ENCODE measurements at places on chromosomes 7 and 10. TPM values are rescaled to one million over a fixed set of nuclear protein-coding genes. Genes with fewer than 3 reads are reported as not detected.

The NMT2 gene
- total RNA-seq, result 21.3 TPM

The VSTM2A gene
- total RNA-seq, result not detected

The DHTKD1 gene
- total RNA-seq, result 25.9 TPM

The PNLIPRP3 gene
- not detected for total RNA-seq

The CCL24 gene
- not detected for total RNA-seq

The MRM2 gene
- 35.1 TPM for total RNA-seq

The CAPZA2 gene
- 90.9 TPM for total RNA-seq

The BBS9 gene
- 10.2 TPM for total RNA-seq

The SCART1 gene
- total RNA-seq, result 4.8 TPM

The HOXA6 gene
- not detected for total RNA-seq

The SDK1 gene
- 0.05 TPM for total RNA-seq

The EGFR gene
- not detected for total RNA-seq

The RGR gene
- not detected for total RNA-seq

The LLCFC1 gene
- total RNA-seq, result not detected

- no peak for DNase-seq
Observed at GRCh38 chr7:135480966-135481597, 28.8 kb downstream of the CNOT4 start.

DNA sequence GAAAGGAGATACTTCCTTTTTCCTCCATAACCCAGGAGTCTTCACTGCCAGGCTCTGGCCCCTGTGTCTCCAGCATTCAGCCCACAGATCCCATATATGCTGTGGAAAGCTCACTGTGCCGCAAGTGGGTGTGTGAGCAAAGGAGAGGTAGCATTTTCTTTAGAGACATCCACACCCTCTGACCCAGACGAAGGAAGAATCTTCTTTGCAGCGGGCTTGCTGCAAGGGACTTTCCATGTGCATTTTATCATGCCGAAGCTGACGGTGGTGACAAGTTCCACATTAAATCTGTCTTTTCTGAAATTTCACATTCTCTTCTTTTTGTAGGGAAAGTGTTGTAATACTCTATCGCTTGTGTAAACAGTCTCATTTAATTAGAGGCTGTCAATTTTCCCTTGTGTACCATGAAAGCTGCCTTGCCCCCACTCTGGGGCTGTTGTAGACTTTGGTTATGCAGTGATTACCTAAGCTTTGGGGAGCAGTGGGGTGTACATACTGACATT, 409.5 kb downstream of the SUGCT start:
- DNase-seq, result no peak

DNA sequence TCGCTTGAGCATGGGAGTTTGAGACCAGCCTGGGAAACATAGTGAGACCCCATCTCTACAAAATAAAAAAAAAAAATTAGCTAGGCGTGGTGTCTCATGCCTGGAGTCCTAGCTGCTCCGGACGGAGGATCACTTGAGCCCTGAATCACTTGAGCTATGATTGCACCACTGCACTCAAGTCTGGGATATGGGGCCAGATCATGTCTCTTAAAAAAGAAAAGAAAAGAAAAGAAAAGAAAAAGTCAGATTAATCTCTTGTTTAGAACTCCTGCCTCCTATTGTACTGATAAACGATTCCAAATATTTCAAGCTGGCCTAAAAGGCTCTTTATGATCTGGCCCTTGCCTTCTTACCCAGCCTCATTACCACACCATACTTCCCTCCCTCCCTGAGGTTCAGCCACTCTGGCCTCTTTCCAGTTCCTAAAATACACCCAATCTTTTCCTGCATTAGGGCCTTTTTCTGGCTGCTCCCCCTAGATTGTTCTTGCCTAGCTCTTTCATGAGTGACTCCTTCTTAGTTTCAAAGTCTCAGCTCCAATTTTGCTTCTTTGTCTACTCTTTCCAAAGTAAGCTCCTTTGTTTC, 41.7 kb downstream of the VCL start:
- DNase-seq, result no peak

- no peak for DNase-seq
Observed at GRCh38 chr7:106827626-106828025, 37.5 kb upstream of the PIK3CG start.

- no peak for DNase-seq
Observed at GRCh38 chr7:113331155-113331898, 213.0 kb upstream of the SMIM30 start.

DNA sequence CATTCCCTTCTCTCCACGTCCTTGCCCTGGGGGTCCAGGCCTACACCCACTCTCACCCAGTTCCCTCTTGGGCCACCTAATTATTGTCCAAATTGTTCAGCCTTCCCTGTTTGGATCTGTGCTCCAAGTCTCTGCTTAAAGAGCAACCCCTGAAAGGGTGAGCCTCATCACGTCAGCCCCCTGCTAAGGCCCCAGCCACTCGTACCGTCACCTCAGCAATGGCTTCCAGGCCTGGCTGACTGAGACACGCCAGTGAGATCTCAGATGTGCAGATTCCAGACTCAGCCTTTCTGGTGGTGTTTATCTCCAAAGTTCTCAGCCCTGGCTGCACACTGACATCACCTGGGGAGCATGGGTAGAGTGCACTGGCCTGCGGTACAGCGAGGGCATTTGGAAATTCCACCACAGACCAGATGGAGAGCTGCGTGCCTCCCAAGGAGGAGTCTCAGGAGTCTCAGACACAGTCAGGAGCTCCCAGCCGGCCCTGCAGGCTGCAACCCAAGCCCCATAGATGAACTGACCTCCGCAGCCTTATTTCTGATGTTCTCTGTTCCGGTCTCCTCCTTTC, 87.5 kb downstream of the PRKAG2 start:
- no peak for DNase-seq

DNA sequence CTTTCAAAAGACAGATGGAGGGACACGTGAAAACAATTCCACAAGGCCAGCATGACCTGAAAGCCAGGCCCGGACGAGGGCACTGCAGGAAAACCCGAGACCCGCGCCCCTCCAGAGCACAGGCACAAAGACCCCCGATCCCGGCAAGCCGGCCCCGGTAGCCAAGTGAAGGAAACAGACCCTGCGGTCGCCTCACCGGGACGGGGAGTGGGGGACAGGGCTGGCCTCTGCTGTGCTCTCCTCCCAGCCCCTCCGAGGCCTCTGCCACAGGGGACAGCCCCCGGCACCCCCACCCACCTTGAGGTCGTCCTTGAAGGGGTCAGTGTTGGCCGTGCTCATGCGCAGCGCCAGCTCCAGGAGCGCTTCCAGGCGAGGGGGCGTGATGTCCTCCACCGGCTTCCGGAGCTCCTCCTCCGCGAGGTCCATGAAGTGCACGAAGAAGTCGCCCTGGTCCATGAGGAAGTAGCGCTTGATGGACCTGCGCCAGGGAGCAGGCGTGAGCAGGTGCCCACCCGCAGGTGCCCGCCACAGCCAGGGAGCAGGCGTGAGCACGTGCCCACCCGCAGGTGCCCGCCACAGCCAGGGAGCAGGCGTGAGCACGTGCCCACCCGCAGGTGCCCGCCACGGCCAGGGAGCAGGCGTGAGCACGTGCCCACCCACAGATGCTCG, 11.3 kb upstream of the ADAM8 start:
- DNase-seq, result no peak

- no peak for DNase-seq
Observed at GRCh38 chr7:47285860-47286491, 295.9 kb downstream of the TNS3 start.

- no peak for DNase-seq
Observed at GRCh38 chr10:120825878-120826769, 25.0 kb upstream of the WDR11 start.

DNA sequence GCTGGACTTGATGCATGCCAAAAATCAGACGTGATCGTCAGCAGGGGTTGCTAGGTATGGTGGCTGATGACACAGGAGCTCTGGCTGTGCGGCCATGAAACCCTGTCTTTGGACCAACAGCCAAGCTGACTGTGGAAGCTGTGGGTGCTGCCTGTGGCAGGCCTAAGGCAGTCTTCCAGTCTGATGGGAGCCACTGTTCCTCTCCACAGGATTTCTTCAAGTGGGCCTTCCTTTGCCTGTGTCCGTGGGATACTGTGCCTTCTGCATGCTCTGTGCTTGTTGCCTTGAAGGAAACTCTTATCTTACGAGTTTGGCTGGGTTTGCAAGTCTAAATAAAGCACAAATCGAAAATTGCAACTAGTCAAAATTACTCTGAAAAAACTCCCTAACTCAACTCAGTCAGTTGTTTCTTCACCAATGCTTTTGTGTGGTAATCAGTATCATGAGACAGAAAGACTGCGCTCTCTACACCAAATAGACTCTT, 101.9 kb upstream of the PDLIM1 start:
- no peak for DNase-seq

GRCh38 chr7:5502721-5503243, 79.1 kb upstream of the TNRC18 start:
- no peak for DNase-seq

GRCh38 chr7:64946772-64947171, 43.7 kb downstream of the ZNF273 start:
- no peak for DNase-seq

DNA sequence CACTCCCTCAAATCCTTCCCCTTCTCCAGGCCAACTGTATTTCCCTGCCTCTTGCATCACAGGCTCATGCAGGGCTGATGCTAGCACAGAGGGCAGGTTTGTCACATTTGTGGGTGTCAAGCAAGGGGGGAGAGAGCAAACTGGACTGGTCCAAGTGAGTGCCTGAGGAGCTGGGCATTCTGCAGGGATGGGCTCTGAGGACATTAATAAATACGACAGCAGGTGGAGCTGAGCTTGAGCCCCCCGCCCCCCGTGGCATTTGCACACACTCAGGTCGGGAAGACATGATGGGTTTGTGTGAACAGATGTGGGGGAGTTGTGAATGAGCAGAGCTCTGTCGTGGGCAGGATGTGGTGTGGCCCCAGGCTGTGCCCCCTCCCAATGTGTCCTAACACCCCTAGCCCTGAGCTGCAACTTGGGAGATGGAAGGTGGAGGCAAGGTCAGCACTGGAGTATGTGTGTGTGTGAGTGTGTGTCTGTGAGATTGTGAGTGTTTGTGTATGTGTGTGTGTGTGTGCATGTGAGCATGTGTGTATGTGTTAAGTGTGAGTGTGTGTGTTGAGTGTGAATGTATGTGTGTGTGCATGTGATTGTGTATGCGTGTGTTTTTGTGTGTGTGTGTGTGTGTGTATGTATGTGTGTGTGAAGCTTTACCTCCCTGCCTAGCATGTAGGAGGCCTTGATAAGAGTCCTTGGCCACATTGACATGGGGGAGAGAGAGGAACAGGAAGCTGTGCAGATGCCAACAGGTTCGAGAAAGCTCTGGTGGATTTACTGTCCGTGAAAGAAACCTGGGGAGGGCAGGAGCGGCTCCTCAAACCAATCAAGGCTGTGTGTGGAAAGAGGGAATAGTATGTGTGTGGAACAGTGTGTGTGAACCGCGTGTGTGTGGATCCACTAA, 9.1 kb downstream of the RASSF4 start:
- DNase-seq, result peak; percentile 77

DNA sequence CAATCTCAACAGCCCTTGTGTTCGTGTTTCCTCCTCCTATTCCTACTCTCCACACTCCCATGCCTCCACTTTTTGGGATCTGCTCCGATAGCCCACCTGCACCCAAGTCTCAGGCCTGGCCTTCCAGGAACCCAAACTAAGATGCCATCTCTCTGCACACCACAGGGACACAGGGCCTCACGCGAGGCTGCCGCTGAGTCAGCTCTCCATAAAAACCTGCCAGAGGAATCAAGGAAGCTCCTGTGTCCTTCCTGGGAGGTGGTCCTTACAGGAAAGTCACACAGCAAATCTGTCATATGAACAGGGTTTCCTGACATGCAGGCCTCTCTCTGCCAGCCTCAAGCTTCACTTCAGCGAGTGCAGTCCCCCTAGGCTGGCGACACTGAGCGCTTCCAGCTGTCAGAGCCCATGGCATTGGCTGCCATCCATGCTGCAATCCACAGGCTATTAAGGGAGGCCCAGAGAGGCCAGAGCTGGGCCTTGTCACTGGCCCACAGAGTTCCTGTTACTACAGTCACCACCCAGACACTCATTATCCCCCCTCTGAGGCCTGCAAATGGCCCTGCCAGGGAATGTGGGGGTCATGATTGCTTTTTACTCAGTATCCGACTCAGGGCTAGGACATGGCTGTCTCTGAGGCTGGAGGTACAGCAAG, 151.4 kb downstream of the OAT start:
- no peak for DNase-seq

DNA sequence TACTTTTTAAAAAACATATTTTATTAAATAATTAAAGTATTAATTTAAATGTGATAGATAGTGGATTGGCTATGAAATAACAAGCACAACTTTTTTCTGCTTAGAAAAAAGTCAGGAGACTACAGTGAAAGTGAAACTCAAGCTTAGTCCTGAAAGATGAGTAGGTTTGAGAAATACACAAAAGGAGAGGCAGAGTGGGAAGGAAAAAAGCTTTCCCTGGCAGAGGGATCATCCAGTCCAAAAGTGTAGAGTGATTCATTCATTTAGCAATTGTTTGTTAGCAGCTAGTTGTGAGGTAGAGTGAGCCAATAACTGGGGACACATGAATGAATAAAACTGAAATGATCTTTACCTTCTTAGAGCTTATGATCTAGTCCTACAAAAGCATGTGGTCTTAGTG, 93.5 kb downstream of the FOXP2 start:
- no peak for DNase-seq

- DNase-seq, result no peak
Observed at GRCh38 chr7:132560825-132561529, 15.3 kb downstream of the PLXNA4 start.

GRCh38 chr7:50393076-50393475, 57.1 kb downstream of the FIGNL1 start:
- peak; percentile 65 for DNase-seq

- DNase-seq, result no peak
Observed at GRCh38 chr10:120437541-120437940, 19.5 kb upstream of the PLPP4 start.

GRCh38 chr7:71826141-71826540, 586.0 kb downstream of the CALN1 start:
- no peak for DNase-seq

DNA sequence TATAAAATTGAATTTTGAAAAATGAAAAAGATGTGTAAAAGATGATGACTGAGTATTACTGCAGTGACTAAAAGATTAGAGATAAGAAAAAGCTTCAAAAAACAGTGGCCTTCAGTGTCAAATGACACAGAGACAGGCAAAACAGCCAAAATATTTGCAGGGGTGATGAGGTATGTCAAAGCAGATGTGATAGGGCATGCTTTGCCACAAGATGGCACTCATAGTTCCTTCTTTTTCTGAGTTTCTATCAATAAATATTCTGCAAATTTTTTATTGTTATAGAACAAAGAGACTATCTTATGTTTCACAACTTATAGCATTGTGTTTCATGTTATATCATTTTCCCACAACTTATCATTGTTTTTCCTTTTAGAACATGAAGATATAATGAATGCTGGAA, 344.1 kb upstream of the HPS1 start:
- no peak for DNase-seq

DNA sequence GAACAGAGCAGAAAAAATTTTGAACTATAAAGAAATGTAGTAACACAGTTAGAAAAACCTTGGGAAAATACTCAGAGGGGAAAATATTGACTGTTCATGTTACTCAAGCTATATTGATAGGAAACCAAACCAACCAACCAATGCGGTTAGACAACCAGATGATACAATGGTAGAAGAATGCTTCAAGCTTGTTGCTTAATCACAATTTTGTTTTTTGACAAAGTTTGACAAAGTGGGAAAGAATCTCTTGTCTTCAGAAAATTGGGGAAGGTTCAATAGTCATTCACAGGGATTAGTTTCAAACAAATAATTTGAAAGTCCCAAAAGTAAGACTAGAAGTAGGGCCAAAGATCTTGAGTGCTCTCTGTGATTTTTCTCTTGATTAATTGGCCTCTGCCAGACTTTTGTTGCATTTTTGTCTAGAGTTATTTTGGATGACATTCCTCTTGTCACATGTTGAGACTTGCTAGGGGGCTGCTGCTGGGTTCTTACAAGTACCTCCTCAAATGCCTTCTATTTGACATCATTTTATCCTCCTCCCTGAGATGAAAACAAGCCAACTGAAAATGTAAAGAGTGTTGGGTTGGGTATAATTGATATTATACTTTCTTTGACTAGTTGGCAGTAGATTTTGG, 233.1 kb upstream of the PHYHIPL start:
- DNase-seq, result no peak
